ENCODE measurements at places on chromosomes 7 and 10.

GRCh38 chr10:92799568-92799967, 48.8 kb upstream of the EXOC6 start:
- no peak for DNase-seq

- no peak for DNase-seq
These were observed 355.4 kb downstream of the HGF start for GRCh38 chr7:81414411-81414810.

DNA sequence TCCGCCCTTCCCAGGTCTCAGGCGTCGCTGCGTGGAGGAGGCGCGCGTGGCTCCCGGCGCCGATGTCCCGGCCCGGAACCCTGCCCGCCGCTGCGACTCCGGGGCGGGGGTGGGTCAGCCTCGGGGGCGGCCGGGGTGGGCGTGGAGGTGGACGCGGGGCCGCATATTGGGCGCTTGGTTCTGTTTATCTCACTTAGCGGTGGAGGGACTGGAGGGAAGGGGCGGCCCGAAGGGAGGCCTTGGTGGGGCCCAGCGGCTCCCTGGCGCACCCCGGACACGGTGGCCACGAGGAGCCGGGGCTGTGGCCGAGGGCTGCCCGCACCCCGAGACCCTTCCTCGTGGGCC, 8.6 kb downstream of the UNCX start:
- no peak for DNase-seq

DNA sequence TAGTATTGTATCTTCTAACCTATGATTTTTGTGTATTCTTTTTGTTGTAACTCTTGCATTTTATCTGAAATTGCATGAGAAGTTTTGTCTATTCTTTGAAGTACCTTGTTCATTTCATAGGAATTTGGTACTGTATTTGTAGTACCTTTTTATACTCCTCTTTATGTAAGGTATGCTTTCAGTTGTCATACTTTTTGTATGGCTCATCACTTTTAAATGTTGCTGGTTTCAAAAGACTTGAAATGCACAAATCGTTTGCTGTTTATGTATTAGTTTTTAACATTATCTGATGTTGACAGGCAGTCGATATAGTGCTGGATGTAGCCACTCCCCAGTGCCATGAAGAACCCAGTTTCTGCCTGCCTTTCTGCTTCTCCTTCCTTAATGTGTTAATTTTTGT, 158.1 kb downstream of the SDK1 start:
- no peak for DNase-seq

DNA sequence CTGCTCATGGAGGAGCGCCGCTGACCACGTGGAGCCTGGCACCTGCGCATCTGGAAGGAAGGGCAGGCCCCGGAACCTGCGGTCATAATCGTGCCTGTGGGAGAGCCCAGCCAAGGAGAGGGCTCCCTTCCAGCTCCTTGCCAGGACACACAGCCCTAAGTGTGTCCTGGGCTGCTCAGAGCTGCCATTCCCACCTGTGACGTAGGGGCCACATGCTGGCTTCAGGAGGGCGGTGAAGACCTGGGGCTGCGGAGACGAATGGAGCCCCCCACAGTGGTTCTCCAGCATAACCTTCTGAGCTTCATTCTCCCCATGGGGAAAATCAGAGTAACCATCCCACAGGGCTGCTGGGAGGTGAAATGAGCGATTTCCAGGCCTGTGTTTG, 127.6 kb upstream of the CHST15 start:
- no peak for DNase-seq

DNA sequence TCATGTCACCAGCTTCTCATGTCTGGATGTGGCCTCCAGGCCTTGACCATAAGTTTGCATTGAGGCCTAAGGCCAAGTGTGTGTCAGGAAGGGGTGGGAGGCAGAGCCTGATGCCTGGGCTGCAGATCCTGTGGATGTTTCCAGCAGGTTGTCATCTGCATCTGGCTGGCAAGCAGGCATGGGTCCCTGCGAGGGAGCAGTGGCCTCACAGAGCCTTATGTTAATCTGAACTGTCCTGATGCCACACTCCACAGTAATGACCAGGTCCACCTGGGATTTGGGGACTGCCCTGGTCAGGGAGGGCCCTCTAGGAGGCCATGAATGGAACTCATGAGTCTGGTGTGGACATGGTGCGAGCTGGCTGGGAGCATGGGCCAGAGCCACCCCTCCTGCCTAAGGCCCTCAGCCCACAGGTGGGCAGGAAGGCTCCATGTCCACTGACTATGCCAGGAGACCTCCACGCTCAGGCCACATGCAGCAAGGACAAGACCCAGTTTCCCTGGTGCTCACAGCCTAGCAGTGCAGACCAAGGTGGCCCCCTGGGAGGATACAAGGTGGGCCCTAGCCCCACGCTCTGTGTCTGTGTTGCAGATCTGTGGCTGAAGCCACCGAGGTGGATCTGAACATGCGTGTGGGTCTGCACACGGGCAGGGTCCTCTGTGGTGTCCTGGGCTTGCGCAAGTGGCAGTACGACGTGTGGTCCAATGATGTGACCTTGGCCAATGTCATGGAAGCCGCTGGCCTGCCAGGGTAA, 83.1 kb downstream of the ADCY1 start:
- no peak for DNase-seq

- DNase-seq = no peak
These were observed 10.4 kb downstream of the TNS3 start for GRCh38 chr7:47571331-47572093.

GRCh38 chr7:90999989-91000979, 263.9 kb upstream of the FZD1 start:
- no peak for DNase-seq

GRCh38 chr7:124489082-124489819, 276.3 kb downstream of the GPR37 start:
- no peak for DNase-seq

GRCh38 chr7:102046373-102047117, 229.1 kb downstream of the CUX1 start:
- DNase-seq = no peak

GRCh38 chr10:26780106-26780792, 80.5 kb downstream of the ABI1 start:
- no peak for DNase-seq

- no peak for DNase-seq
These were observed 663.2 kb downstream of the PARD3 start for GRCh38 chr10:34151931-34152330.

GRCh38 chr10:90592638-90593302, 265.1 kb downstream of the HTR7 start:
- no peak for DNase-seq

- no peak for DNase-seq
These were observed 744 bp upstream of the BICC1 start for GRCh38 chr10:58511765-58512490.

GRCh38 chr10:114265392-114266053, 26.5 kb downstream of the VWA2 start:
- DNase-seq = no peak

GRCh38 chr7:102272917-102273748, 13.5 kb upstream of the SH2B2 start:
- no peak for DNase-seq

DNA sequence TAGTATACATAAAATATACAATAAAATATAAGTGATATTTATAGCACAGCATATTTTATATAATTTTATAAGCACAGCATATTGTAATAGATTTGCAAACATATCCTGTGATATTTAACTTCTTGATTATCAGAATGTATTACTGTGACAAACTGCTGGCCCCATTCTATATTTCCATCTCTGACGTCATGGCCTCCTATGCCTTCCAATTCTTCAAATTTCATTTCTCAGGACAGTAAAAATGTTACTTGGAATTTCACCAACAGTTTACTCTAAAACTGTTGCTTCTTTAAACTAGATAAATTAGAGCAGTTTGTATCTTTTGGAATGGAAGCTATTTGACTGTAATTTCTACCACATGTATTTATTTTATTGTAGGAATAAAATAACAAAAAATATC, 102.5 kb upstream of the SLC25A13 start:
- no peak for DNase-seq

DNA sequence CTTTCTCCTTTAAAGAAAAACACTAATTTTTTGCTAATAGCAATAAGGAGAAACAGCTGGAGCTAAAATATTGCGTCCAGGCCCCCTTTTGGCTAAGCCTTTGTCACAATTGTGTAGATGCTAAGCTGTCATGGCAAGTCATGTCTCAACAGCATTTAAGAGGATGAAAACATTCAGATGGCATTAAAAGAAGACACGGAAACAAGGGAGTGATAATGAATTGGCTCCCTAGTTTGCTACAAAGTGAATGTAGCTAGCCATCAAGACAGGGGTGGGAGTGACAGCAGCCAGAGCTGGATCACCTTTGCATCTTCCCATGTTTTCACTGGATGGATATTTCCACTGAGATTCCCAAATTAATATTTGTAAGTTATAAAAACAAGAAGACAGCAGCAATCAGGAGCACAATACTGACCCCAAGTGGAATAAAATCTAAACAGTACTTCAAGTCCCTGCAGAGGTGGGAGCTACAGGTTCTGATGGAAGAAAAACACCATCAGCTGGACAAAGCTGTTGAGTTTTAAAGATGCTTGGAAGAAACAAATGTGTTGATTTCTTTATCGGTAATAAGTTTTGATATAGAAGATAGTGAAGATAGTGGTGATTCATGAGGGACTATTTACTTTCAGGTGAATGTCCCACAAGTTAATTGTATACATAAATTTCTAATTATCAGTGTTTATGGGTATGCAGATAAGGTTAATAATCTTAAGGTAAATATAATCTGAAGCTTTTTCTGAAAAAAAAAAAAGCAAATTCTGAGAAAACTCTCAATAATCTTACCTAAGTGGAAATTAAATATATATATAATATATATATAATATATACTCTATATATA, 129.4 kb downstream of the SLC16A9 start:
- DNase-seq = no peak

DNA sequence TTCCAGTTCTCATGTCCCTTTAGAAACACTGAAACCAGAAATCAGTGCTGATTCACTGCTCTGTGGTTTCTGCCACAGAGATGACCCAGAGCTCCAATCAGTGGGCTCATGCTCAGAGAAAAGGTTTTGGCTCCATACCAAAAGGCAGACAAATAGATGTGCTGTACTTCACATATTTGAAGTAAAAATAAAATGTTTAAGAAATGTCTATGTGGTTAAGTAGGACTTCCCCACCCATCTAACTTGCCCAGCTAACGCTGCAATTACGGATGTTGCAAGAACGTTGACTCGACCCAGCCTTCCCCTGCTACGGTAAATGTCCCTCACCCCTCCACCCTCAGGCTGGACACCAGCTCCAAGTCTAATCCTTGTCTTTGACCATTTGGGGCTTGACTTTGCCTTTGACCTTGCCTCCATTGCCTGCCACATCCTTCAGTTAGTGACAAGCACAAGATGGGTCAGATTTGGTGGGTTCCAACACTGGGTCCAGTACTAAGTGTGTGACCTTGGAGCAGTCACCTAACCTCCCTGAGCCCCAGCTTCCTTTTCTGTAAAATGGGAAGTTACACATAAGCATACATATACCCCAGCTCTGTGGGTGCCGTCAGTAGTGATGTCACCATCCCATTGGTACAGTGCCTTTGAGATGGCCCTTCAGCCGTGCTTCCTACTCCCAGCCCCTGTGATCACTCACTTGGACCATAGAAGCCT, 95.8 kb downstream of the CHST15 start:
- DNase-seq = no peak

- DNase-seq = no peak
These were observed 398.4 kb downstream of the PLXNA4 start for GRCh38 chr7:132177708-132178401.

- DNase-seq = no peak
These were observed 1.2 kb upstream of the SMARCD3 start for GRCh38 chr7:151249732-151250072.

- DNase-seq = no peak
These were observed 20.0 kb upstream of the CREB3L2 start for GRCh38 chr7:138021889-138022288.

DNA sequence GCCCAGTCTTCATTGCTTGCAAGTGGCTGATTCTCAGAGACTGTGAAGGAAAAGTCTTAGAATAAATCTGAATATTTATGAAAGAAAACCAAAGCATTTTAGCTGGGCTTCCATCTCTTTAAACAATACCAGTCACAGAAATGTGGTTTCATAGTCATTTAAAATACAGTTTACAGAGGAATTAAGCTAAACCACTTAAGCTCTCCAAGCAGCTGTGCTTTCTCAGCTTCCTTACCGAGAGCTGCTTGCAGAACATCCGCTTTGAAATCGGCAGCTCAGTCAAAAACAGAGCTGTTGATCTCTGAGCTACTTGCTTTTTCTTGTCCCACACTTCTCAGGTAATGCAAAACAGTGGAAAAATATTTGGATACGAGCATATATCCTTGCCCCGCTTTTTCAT, 134.5 kb downstream of the DYNC1I1 start:
- DNase-seq = no peak
